ENCODE measurements at places on chromosomes 4 and X.

DNA sequence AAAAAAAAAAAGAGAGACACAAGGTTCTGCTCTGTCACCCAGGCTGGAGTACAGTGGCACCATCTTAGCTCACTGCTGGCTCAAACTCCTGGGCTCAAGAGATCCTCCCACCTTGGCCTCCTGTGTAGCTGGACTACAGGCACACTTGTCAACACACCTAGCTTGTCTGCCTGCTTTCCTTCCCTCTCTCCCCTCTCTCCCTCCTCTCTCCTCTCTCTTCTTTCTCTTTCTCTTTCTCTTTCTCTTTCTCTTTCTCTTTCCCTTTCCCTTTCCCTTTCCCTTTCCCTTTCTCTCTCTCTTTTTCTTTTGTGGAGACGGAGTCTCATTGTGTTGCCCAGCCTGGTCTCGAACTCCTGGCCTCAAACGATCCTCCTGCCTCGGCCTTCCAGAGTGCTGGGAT is 132.1 kb downstream of the DIPK2B start:
- no peak for DNase-seq
- H3K27ac ChIP-seq = no peak overlapping the region
- peaks cover 1% of the 10 kb centered on the region for H3K36me3 ChIP-seq
- no peak overlapping the region for H3K4me3 ChIP-seq
- H3K27me3 ChIP-seq = no peaks in the 10 kb centered on the region
- H3K4me1 ChIP-seq = peaks cover 13% of the 10 kb centered on the region

GRCh38 chr4:80307774-80308465 is 27.6 kb upstream of the CFAP299 start:
- no peak for DNase-seq
- no peaks in the 10 kb centered on the region for H3K36me3 ChIP-seq
- no peak overlapping the region for H3K4me3 ChIP-seq
- no peaks in the 10 kb centered on the region for H3K27me3 ChIP-seq
- no peak overlapping the region for H3K27ac ChIP-seq
- H3K4me1 ChIP-seq = no peaks in the 10 kb centered on the region

DNA sequence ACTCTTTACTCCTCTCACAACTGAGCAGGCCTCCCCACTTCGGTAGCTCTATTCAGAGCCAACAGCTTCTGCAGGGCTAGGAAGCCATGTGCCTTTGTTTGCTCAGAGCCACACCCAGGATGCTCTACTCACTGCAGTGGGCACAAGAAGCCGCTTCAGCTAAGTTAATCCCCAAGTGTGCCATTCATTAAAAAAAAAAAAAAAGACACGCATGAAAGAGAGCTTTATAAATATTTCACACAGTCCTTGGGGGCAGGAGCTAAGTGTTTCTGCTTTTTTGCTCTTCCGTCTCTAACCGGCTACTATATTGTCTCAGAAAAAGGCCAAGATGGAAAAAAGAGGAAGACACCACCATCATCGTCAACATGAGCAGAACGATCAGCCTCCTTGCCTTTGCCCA is 8.1 kb downstream of the CRMP1 start:
- H3K36me3 ChIP-seq = no peaks in the 10 kb centered on the region
- no peak for DNase-seq
- peaks cover 23% of the 10 kb centered on the region for H3K4me1 ChIP-seq
- H3K4me3 ChIP-seq = no peak overlapping the region
- no peaks in the 10 kb centered on the region for H3K27me3 ChIP-seq
- H3K27ac ChIP-seq = no peak overlapping the region

DNA sequence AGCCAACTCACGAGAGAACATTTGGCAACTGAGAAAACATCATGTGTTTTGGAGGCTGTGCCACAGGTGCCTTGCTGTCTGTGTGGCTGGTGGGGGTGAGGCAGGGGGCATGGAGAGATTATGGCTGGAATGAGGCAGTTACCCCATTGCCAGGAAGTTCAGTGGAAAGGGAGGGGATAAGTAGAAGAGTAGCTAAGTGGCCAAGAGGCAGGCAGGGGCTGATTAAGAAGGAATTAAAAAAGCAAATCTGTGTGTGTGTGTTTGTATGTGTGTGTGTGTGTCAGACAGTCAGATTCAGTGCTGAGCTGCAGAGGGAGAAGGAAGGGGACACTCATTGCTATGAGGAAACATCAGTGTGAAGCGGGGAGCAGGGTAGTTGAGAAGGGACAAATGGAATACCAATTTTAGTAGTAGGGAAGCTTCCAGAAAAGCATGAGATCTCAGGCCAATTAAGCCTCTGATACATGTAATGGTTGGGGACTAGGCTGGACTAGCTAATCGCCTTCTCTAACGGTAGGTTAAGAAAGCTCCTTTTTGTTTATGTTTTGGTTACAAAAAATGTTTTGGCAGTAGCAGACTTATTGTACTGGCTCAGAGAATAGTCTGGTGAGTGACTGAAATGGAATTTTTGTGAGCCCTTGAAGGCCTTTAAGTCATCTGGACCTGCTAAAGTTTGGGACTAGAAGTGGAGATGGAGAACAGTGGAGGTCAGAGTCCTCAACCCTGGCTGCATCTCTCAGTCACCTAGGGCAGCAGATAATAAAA is 18.5 kb downstream of the TMEM164 start:
- DNase-seq = no peak
- no peaks in the 10 kb centered on the region for H3K27me3 ChIP-seq
- no peaks in the 10 kb centered on the region for H3K36me3 ChIP-seq
- H3K27ac ChIP-seq = peak overlapping the region; percentile 17
